ENCODE measurements at places on chromosomes 3 and 15.

DNA sequence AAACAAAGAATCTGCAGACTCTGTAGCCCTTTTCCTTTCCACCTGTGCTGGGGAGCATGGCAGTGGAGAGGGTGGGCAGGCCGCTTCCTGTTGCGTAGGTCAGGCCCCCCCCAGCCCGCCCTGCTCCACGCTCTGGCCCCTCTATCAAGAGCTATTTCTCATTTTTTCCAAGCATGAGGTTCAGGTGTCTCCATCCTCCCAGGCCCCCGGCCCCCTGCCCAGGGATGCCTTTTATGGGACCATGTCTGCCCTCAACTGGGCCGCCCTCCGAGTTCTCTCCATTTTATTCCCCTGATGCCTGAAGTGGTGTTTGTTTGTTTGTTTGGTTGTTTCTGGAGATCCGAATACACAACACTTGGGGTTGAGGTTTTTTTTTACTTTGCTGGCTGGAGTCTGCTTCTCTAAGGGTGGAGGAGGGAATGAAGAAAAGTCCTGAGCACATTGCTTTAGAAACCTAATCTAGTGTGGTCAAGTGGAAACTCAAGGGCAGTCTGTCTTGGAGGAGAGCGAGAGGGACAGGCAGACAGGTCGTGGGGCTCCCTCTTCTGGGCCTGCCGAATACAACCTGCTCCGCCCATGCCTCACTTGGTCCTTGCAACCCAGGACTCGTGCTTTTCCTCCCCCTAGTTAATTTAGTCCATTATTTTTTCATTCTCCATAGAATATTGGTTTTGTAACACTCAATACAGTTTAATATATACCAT lies 176.5 kb upstream of the LYSMD4 start:
- DNase-seq, result no peak

GRCh38 chr3:194494951-194495374 lies 8.2 kb upstream of the ATP13A3 start:
- no peak for DNase-seq

GRCh38 chr3:69322158-69322509 lies 63.8 kb downstream of the FRMD4B start:
- DNase-seq, result no peak

- no peak for DNase-seq
These were observed 1.3 kb downstream of the ABHD2 start for GRCh38 chr15:89089316-89090230.

DNA sequence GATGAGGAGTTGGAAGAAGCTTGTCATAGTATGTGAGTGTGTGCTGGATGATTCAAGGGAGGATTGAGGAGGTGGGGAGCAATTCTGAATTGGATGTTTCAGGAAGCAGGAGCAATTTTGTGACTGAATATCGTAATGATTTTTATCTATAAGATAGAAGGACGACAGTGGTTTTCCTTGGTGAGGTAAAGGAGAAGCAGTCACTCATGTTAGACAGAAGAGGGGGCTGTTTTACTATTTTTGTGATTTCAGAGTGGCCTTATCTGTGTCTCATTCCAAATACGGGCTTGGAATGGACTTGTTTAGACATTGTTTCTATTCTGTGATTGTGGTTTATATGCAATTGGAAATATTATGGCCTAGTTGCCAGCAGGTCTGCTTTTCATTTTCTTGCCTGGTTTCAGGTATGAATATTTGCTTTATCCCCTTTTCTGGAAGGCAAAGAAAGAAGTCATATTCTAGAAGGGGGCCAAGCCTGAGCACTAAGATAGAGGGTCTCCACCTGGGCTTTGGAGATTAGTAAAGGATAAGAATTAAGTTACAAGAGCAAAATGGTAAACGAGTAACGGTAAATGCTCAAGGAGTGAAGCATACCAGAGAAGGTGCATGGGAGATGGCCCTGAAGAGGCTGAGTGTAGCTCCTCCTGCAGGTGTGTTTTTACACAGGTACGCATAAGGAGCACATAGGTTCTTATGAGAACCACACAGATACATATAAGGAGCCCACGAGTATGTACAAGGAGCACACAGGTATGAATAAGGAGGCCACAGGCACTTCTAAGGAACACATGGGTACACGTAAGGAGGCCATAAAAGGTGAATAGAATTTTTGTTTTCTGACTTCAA lies 124.6 kb upstream of the KCNAB1 start:
- no peak for DNase-seq

DNA sequence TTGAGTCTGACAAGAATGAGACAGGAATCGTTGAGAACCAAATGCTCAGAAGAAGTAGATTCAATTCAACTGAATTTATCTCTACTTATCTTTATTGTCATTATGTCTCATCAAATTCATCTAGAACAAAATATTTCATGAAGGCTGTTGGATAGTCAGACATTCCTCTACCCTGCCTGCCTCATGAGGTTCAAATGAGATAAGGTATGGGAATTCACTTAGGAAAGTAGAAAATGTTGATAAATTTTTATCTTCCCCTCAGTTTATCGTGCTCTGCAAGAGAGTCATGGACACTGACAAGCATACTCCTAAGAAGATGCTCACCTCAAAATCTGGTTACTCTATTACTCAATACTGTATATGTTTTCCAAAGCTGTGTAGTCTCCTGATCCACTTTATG lies 149.7 kb upstream of the CDIN1 start:
- DNase-seq, result no peak

- DNase-seq, result no peak
These were observed 36.0 kb downstream of the LDHAL6B start for GRCh38 chr15:59242649-59243048.

DNA sequence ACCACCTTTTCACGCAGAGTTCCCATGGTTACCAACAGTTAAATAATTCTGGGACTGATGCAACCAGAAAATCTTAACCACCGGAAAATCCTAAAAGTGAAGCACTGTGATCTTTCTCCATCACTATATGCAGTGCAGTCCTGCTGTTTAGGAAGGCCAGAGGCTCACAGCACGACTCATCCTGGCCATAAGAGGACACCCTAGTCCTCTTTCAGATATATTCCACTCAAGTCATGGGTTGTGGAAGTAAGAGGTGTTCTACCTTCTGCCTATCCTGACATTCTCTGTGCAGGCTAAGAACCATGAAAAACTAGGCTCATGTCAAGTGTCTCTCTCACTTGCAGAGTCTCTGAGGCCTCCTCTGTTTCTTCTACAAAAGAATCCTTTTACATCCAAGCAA lies 67.2 kb downstream of the DHX30 start:
- no peak for DNase-seq

GRCh38 chr3:192444096-192444790 lies 283.1 kb downstream of the FGF12 start:
- DNase-seq, result no peak

DNA sequence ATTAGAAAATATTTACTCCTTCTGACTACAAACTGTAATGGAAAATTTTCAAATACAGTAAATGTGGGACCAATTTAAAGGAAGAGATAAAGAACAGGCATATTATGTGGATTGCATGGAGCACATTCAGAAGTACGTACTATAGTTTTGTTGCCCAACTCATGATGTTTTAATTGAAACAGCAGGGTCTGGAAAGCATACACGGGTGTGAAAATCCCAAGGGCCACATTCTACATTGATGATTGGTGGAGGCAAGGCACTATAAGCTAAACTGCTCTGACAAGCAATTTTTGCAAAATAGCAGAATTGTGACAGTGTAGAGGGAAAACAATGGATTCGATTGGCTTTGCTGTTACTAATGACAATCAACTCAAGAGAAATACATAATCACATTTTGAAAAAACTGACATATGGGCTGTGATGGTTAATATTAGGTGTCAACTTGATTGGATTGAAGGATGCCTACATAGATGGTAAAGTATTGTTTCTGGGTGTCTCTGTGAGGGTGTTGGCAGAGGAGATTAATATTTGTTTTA lies 458.6 kb downstream of the PYDC2 start:
- DNase-seq, result no peak

GRCh38 chr15:94387849-94388441 lies 156.6 kb downstream of the MCTP2 start:
- no peak for DNase-seq

DNA sequence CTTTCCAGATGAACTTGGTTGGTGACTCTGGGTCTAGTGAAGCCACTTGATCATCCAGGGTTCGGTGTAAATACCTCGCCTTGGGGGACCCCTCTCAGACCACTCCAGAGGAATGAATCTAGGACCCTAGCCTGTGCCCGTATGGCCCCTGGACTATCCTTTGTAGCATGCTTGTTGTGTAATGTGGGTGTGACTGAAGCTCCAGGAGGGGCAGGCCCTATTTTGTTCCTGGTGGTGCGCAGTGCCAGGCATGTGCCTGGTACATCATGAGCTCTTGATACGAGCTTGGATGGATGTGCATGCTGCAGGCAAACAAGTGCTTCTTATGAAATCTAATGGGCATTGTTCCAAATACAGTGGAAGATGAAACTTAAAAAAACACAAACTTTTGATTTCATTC lies 82.8 kb downstream of the EBLN2 start:
- DNase-seq, result no peak

DNA sequence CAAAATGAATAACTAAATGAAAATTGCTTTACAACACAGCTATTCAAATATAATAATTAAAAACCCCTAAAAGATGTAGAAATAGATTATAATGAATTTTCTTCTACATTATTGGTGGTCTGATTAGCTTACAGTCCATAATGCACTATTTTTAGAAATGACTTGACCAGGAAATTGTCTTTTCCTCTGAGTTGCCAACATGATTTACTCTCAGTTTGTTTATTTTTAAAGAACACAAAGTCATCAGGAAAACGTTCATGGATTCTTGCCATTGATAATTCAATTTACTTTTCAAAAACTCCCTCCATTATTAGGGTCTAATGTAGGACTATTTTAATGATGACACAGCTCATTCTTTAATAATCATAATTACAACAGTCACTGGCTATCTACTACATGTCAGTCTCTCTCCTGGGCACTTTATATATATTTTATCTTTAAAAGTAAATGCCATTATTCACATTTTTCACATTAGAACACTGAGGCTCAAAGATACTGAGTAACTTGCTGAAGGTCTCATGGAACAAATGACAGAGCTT lies 1.1 kb downstream of the TM4SF18 start:
- DNase-seq, result no peak

Measured in activated gamma-delta T cell (primary cell).